ENCODE measurements at places on chromosomes 5 and 9.

GRCh38 chr9:18770131-18770908, 262.7 kb downstream of the SAXO1 start:
- DNase-seq = no peak

DNA sequence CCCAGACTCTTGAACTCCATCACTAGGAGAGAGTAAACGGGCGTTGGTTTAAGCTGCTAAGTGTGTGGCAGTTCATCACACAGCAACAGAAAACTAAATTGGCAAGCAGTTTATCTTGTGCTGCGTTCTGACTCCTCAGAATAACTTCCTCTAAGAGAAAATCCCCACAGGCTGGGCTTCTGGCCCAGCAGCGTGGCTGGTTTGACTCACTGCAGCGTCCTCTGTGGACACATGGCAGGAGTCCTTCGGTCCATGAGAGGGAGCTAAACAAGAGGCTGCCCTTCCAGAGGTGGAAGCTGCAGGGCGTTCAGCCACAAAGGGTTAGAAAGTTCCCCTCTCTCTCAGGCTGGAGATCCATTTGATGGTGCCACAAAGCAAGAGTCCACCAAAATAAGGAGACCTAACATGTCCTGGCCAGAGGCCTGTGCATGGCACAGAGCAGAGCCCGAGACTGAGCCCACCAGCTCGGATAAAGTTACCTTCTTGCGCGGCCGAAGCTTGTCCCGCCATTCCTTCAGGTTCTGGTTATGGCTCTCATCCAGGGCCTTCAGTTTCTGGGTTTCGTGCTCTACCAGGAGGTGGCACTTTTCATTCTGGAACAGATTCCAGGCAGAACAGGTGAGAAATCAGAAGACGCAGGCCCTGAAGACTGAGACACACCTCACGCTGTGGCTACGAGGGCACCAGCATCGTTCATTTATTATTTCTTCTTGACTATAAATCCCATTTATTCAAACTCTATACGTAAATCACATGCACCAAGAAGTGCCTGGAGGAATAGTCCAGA, 46.2 kb upstream of the FBXW11 start:
- DNase-seq = no peak

GRCh38 chr9:757246-757881, 84.1 kb upstream of the DMRT1 start:
- DNase-seq = peak; percentile 59

GRCh38 chr5:73378070-73378469, 70.5 kb downstream of the FOXD1 start:
- DNase-seq = no peak

GRCh38 chr5:125750147-125750860, 672.9 kb upstream of the GRAMD2B start:
- no peak for DNase-seq

DNA sequence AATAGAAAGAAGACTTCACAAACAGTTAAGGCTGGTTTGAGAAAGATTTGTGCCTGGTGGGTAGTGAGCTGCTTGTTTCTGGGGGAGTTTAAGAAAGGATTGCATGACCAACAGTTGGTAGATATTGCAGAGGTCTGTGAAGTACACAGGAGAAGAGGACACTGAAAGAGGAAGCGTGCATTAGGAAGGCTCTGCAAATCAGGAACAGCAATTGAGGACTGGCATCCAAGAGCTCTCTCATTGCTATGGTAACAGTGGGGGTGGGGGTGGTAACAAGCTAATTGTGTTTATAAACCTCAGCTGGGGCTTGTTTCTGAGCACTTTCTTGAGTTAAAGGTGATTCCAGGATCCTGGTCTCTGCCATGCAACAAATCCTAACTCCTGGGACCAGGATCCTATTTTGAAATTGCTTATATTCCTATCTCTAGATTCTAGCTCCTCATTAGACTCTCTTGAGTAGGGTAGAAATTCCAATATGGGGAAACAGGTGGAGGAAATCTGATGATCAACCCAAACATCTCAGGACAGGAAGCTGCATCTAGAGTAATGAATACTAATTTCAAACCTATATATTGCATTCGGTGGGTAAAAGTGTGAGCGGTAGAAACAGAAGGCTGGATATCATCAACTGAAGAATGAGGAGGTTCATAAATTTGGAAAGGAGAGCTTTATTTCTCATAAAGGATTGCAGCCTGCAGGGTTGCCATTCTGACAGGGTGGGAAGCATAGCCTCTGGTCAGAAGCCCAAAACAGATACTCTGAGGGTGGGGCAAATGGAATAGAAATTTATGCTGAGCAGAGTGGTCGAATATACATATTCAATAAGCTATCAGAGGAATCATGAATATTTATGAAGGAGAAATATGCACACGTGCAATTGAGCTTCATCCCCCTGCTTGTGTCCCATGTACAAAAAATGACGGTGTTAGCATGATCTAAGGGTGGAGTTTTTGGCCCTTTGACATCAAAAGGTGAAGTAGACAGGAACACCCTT, 79.4 kb downstream of the PTTG1 start:
- no peak for DNase-seq

- no peak for DNase-seq
Observed at GRCh38 chr5:59430066-59430685, 463.4 kb downstream of the PDE4D start.

DNA sequence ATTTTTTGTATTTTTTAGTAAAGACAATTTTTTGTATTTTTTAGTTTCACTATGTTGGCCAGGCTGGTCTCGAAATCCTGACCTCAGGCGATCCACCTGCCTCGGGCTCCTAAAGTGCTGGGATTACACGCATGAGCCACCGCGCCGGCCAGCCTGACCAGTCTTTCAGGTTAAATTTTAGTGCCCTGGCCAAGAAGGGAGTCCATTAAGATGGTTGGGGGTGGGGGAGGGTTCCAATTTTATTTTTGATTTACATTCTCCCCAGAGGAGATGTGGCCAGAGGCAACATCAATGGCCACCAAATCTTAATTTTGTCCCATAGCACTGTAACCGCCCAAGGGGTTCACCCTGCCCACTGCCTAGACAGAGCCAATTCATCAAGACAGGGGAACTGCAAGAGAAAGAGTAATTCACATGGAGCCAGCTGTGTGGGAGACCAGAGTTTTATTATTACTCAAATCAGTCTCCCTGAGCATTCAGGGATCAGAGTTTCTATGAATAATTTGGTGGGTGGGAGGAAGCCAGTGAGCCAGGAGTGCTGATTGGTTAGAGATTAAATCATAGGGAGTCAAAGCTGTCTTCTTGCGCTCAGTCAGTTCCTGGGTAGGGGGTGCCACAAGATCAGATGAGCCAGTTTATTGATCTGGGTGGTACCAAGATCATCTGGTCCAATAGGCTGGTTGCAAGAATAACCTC, 24.7 kb downstream of the TBCA start:
- DNase-seq = no peak

DNA sequence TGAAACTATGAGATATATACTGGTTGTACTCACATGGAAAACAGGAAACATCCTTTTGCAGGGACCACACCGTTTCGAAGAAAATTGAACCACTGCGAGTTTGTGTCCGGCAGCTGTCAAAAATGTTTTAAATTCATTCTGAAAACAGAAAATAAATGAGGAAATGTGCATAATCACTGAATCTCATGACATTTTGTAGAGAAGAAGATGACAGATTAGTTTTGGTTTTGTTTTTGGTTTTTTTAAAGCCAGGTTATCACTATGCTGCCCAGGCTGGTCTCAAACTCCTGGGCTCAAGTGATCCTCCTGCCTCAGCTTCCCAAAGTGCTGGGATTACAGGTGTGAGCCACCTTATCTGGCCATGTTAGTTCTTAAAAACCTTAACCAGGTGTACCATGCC, 3.5 kb downstream of the TXNDC8 start:
- no peak for DNase-seq

- no peak for DNase-seq
Observed at GRCh38 chr9:121889990-121890563, 203.0 kb downstream of the TTLL11 start.

DNA sequence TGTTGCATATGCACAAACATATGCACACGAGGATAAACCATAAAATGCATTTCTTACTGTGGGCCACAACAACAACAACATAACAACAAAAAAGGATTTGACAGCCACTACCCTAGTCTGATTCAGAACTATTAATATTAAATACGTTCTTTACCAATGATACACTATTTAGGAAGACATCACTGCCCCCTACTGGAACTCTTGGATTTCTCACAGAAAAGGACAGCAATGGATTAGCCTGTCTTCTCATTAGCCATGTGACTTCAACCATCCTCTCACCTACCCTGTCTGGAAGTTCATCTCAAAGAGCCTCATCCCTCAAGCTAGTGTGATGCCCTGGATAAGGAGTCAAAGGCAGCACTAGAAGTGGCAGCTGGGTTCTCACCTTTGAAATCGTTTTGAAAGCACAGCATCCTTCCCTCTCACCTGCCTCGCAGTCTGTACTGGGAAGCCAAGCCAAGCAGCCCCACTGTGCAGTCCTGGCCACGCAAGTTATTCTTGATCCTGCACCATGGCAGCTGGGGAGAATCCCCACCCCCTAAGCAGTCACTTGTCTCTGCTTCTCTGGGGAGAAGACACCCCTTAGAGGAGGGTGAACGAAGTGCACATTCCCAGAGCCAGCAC, 64.6 kb downstream of the SH3TC2 start:
- DNase-seq = peak; percentile 49

All from activated CD8-positive, alpha-beta memory T cell treated with anti-CD3 and anti-CD28 coated beads, Interleukin-2, amount 10 ng/mL, durations not matched to agents 7 days and 5 days (primary cell).